Stimulated activated CD8-positive, alpha-beta memory T cell treated with anti-CD3 and anti-CD28 coated beads, Interleukin-4, amount 100 ng/mL, for 1 hour (primary cell): ENCODE measurements at places on chromosomes 6 and 20.

GRCh38 chr20:24668384-24668702 lies 198.9 kb downstream of the SYNDIG1 start:
- no peak for DNase-seq

DNA sequence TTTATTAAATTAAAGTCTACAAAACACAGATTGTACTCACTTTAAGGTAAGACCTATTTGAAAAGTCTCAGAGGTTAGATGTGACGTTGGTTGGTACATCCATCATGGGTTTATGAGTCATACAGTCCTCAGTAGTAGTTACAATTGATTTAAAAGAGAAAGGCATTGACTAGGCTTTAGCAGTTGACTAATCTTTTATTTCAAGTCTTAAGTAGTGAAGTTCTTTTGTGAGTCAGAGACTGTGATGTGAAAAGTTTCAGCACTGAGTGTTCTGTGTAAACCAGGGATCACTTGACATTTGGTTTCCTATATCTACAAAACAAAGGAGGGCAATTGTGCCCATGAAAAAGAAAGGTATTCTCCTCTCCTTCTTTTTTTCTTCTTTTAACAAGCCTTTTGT lies 221.3 kb downstream of the GRIK2 start:
- DNase-seq = no peak

DNA sequence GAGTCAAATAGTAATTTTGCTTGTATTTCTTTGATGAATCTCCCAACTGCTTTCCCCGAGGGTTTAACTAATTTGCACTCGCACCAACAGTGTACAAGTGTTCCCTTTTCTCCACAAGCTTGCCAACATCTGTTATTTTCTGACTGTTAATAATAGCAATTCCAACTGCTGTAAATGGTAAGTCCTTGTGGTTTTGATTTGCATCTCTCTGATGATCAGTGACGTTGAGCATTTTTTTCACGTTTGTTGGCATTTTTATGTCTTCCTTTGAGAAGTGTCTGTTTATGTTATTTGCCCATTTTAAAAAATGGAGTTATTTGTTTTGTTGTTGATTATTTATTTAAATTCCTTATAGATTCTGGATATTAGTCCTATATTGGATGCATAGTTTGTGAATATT lies 399.8 kb upstream of the MAN1A1 start:
- DNase-seq = no peak

DNA sequence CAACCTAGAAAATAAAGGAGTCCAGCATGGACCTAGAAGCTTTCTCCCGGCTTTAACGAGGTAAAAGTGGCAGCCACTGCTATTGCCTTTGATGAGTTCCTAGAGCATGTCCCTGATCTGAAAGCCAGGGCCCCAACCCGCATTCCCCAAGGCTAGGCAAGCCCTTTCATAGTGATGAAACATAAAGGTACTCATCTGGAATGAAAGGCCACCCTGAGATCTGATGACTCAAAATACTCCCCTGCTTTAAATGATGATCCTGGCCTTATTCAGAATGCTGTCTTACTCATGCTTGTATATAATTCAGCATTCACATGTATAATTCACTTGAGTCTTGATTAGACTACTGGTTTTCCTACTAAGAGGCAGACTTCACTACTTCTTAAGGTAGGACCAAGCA lies 21.3 kb downstream of the TTPAL start:
- DNase-seq = no peak

DNA sequence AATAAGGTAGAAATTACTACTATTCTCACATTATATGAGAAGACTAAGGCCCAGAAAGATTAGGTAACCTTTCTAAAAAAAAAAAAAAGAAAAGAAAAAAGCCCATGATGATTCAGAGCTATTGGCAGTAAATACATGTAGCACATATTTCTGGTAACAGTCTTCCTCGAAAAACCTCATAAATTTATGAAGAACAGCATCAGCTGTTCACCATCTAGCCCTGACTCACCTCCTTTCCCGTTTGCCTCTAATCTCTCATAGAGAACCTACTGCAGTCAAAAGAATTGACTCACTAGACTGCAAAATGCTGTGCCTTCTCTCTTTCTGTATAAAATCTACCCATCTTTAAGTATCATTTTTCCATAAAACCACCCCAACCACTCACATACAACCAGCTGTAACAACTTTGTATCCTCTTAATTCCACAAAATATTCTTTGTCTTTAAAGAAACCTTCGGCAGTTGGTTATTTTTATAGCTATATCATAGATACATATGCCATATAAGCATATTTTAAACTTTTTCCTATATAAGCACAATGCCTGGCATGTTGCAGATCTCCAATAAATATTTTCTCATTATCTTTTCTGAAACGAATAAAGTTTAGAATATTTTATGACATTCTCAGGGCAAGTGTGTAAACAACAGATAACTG lies 152.7 kb upstream of the ENPP5 start:
- DNase-seq = no peak

DNA sequence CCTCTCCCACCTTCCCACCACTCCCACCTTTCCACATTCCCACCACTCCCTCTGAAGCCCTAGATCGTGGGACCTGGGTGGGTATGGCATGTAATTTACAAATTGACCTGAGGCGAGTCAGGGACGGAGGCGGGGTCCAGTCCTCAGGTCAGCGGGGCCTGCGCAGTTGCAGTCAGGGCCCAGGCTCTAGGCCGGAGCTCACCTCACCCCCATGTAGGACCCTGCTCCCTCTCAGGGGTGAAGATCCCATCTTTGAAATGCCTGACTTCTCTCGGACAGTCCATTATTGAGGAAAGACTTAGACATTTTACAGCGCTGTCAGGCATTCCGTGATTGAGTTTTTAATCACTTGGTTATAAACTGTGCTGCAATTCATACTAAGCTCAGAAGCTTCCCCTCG lies 10.5 kb downstream of the THBS2 start:
- no peak for DNase-seq

- peak; percentile 58 for DNase-seq
These were observed 93.8 kb downstream of the GMPR start for GRCh38 chr6:16332175-16332542.

DNA sequence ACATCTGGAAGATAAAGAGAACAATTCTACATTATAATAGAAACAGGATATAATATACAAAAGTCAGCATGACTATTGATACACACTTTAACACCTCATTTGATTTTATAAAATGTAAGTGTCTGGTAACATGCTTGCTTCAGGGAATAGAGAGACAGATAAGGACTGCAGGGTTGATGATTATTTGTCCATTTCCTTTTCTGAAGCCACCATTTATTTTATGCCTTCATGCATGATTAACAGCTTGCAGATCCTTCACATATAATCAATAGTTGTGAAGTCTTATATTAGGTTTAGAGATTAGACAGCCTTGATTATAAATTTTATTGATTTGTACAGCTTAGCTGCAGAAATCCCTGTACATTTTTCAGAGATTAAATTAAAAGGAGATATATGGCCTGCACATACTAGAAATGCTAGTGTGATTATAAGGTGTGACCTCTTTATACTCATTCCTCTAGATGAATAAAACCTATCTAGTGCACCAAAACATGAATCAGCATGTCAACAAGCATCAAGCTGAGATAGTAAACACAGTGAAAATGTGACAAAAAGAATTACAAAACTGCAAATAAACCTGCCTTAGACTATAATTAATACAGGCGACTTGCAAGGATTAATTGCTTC lies 198.8 kb upstream of the THEMIS start:
- no peak for DNase-seq

DNA sequence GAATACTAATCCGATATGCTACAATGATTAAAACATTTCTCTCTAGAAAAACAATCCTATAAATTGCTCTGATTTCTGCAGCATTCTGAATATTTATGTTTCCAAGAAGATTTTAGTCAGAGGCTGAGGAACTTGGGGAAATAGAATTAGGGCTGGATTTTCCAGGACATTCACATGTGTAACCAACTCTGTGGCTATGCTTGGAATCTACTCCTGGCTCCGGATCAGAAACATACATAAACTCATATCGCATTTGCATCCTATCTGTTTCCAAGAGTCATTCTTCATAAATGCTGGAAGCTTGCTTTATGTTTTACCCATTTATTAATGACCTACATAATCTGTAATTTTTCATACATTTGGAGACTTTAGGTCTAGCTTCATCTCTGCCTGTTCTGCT lies 459.9 kb upstream of the MARCKS start:
- DNase-seq = no peak

DNA sequence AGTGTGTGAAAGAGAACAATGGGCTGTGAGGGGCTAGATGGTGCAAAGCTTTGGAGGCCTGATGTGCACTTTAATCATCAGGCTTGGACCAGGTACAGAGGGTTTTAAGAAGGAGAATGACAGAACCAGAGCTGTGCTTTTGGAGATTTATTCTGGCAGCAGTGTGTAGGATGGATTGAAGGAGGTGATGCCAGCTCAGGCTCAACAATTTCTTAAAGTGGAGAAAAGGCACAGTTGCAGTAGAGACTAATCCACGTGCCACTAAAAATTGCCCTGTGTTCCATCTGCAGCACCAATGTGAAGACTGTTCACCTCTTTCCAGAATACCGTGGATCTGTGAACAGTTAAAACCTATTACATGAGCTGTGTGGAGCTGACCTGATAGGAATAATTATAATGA lies 134.7 kb downstream of the FUT9 start:
- no peak for DNase-seq

DNA sequence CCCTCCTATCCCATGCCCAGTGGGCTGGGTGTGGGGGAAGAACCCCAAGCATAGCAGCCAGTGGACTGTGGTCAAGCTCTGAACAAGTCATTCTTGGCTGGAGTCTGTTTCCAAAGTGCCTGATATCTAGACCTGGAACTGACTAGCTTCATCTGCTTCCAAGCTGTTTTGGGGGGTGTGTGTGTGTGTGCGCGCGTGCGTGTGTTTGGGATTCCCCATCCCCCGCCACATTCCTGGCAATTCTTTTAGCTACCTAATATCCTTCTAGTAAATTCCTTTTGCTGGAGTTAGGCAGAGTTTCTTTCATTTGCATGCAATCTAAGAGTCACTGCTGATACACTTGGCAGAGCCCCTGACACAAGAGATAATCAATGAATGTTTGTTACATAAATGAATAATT lies 7.8 kb downstream of the PAK5 start:
- DNase-seq = no peak

GRCh38 chr6:133632206-133632605 lies 256.7 kb upstream of the TCF21 start:
- no peak for DNase-seq

DNA sequence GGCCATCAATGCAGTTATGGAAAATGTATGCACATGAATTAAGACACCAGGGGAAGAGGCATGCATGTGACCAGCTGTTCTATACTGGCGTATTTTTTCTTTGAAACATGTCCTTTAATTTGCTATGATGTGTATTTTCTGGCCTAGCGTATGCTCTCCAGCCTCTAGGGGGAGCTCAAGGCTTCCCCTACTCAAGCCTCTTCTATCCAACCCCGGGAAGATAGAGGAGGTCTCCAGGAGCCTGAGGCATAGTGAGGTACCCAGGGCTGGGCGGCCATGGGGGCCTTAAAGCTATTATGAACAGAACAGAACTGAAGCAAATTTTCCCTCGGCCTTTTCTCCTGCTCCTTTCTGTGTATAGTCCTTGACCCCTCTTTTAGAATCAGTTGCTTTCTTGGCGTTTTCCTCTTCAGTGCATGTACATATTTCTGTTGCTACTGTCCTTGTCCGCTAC lies 528.9 kb downstream of the MAFB start:
- DNase-seq = no peak

DNA sequence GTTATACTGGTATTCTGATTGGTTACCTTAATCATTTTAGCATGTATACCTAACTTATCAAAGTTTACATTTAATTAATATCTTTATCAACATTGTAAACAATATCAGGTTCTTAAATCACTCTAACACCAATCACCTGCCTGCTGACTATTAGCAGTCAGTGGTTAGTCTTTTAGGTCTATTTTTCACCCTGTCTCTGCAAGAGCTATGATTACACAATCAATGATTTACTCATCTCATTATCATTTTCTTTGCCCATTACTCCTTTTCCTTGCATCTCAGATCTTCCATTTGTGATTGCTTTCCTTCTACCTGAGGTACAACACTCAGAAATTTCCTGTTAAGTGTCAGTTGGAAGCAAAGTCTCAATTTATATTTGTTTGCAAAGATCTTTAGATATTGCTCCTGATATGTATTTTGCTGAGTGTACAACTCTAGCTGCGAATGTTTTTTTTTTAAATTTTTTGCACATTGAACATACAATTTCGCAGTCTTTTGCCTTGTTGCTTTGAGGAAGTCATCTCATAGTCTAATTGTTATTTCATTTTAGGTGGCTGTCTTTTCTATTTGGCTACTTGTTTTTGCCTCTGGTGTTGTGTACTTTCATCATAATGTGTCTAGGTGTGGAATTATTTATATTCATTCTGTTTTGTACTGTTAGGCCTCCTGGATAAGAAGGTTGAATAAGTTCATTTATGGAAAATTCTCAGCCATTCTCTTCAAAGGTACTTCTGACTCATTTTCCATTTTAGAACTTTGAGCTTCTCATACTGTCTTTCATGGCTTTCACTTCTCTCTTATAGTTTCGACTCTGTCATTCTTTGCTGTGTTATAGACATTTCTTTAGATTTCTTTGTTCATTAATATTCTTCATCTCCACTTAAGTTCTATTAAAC lies 104.9 kb upstream of the CEP162 start:
- DNase-seq = no peak

- DNase-seq = no peak
These were observed 74.5 kb downstream of the MACROD2 start for GRCh38 chr20:14069796-14070195.

- DNase-seq = no peak
These were observed 438.1 kb downstream of the GJA1 start for GRCh38 chr6:121873595-121873994.

GRCh38 chr6:170167657-170168159 lies 123.2 kb downstream of the DLL1 start:
- DNase-seq = no peak
